ENCODE measurements at places on chromosomes 1 and 21.

GRCh38 chr1:181485287-181486097, 2.2 kb downstream of the CACNA1E start:
- no peak for DNase-seq

GRCh38 chr1:178374016-178374415, 122.7 kb downstream of the CLEC20A start:
- no peak for DNase-seq

GRCh38 chr1:44114098-44114497, 4.5 kb upstream of the KLF17 start:
- DNase-seq = no peak

DNA sequence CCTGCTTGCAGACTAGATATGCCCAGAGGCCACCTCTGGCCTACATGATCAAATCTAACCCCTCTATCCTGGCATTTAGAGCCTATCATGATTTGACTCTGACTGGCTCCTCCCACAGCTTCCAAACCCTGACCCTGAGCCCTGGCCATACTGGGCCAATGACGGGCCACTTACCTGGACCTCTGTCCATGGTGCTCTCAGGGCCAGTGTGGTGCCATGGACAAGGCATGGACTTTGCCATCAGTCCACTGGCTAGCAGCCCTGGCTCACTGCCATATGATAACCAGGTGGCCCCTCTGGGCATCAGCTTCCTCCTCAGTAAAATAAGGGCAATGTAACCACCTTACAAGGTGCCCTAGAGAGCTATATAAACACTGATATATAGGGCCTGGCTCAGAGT, 713.4 kb downstream of the PTPRU start:
- DNase-seq = no peak

GRCh38 chr1:62732331-62732730, 44.1 kb upstream of the DOCK7 start:
- DNase-seq = no peak

DNA sequence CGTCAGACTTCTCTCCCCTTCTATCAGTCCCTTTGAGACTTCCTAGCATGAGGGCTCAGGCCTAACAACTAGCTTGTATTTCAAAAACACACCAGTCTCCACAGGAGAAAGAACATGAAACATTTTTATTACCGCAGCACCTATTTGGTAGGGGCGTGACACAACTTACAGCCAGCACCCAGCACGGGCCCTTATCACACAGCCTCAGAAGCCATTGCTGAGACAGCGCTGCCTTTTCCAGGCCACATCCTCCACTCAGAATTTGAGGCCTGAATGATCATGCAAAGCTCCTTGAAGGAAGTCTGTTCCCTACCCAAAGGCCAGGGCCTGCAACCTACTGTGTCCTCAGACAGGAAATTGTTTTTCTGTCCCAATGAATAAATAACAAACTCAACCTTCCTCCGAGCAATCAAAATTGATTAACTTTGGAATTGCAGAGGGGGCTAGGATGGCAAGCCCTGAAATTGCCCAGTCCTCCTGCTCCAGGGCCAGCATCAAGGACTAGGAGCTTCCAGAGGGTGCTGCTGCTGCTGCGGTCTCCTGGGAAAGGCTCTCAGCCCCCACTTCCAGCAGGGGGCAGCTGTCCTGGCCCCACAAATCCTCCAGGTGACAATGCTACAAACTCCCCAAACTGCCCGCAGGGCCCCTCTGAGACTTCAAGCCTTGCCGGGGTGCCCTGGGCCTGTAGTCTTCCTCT, 94.3 kb upstream of the GALNT2 start:
- no peak for DNase-seq

- DNase-seq = peak; percentile 7
Measured at GRCh38 chr1:19250629-19251304, 557 bp downstream of the EMC1 start.

DNA sequence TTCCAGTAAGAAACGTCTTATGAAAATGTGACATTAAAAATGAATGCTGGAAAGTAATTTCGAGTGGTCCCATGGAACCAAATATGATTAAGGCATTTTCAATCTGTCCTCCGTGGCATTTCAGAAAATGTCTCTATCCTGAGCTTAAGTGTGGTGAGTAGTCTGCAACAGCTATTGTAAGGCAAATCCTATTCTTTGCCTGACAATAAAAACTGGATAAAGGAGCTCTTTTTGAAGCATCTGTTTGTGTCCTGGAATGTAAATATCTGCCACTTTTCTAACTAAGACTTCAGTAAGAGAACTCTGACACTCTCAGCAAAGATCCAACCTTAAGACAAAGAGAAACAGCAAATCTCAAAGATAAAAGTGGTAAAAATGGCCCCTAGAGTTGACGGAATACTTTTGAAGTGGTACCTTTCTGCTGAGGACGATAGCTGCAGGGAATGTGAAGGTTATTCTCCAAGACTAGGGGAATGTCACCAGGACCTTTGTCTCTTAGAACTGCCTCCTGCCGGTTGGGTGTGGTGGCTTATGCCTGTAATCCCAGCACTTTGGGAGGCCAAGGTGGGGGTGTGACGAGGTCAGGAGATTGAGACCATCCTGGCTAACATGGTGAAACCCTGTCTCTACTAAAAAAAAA, 486.7 kb upstream of the ZP4 start:
- DNase-seq = no peak

DNA sequence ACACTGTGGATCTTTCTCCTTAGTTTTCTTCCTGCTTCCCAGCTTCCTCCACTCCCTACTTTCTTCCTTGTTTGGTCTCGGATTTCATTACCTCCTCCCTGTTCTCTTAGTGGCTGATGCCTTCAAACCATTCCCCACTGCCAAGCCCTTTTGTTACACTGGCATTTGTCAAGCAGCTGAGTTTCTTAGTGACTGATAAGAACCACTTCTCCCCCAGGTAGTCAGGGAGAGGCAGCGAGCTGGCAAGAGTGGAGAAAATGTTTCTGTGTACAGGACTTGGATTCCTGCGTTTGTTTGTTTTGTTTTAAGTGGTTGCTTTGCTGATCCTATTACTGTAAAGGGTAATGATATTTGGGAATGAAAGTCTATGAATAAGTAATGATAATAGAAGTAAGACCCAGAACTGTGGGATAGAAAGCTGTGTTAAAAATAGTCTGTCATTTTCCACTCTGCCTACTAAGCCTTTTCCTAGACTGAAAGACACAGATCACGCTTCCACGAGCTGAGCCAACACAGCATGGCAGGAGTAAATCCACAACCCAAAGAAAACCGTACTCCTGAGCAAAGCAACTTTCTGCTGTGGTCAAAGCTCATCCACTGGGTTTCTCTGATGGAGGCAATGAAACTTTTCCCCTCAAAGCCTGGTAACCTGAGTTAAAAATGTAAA, 10.1 kb upstream of the SERTAD4 start:
- DNase-seq = peak; percentile 35

- DNase-seq = peak; percentile 71
Measured at GRCh38 chr1:185670187-185670627, 64.0 kb upstream of the HMCN1 start.

- DNase-seq = peak; percentile 76
Measured at GRCh38 chr21:39314143-39315027, 953 bp upstream of the BRWD1 start.

GRCh38 chr1:239817801-239818200, 273.9 kb upstream of the FMN2 start:
- no peak for DNase-seq

DNA sequence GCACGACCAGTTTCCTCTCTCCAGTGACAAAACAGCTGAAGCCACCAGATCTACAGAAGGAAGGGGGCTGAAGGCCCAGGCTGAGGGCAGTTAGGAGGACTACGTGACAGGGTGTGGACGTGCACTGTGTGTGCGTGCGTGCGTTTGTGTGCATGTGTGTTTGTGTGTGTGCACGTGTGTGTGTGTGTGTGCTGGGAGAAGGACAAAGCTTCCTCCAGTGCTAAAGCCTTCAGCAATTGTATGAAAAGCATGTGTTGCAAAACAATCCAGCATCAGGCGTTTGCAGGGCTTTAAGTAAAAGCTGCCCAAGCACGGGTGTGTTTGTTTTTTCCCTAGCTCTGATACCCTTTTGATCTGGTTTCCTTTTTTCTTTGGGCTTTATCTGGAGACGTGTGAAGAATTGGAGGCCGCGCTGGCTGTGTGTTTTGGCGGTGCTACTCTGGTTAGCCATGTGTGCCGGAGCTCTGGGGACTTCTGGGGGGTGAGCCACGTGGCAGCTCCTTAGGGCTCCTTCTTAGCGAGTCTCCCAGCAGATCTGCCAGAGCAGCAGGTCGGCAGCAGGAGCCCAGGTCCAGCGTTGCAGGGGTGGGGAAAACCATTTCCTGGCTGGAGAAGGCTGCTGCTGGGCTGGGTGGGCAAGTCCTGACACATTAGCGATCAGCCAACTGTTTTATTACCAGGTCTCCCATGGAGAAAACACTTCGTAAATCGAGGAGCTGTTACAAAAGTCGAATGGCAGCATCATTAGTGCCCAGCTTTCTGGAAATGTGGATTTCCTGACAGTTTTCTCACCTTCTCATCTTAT, 73.4 kb downstream of the UCK2 start:
- no peak for DNase-seq

DNA sequence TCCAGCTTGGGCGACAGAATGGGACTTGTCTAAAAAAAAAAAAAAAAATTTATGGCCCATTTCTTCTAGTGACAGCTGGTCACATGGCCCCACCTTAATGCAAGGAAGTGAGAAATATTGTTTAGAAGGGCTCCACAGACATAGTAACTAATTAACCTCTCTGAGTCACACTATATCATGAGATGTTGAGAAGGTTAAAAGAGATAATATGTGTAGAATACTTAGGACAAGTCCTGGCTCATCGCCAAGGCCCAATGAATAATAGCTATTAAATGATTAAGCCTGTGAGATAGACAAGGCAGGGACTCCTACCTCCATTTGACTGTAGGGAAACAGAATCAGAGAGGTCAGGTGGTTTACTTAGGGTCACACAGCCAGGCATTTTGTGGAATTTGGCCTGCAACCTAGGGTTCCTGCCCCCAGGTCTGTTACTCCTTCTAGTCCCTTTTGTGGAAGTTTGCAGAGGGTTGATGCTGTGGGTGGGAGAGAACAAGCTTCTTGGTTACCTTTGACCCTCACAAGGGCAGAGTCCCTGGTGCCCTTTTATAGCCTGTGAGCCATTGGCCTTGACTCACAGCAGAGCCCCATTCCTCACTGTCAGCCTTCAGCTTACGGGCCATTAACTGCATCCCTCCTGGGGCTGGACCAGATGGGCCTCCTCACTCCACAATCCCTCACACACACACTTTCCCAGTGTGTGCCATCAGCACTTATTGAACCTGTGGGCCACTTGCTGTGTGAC, 48.5 kb downstream of the OPRD1 start:
- DNase-seq = peak; percentile 26

- DNase-seq = peak; percentile 52
Measured at GRCh38 chr1:31663622-31664452, 19.2 kb upstream of the PEF1 start.

DNA sequence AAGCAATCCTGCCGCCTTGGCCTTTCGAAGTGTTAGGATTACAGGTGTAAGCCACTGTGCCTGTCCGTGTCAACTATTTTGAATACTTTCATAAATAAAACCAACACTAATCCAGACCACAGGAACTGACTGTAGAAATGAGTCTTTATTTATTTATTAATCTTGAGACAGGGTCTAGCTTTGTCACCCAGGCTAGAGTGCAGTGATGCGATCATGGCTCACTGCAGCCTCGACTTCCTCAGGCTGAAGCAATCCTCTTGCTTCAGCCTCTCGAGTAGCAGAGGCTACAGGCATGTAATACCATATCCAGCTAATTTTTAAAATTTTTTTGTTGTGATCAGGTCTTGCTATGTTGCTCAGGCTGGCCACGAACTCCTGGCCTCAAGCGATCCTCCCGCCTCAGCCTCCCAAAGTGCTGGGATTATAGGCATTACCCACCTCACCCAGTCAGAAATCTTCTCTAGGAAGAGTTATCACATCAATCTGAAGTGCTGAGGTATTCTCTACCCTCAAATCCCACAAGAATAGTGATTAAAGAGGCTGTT, 21.7 kb upstream of the CPLANE2 start:
- DNase-seq = no peak

DNA sequence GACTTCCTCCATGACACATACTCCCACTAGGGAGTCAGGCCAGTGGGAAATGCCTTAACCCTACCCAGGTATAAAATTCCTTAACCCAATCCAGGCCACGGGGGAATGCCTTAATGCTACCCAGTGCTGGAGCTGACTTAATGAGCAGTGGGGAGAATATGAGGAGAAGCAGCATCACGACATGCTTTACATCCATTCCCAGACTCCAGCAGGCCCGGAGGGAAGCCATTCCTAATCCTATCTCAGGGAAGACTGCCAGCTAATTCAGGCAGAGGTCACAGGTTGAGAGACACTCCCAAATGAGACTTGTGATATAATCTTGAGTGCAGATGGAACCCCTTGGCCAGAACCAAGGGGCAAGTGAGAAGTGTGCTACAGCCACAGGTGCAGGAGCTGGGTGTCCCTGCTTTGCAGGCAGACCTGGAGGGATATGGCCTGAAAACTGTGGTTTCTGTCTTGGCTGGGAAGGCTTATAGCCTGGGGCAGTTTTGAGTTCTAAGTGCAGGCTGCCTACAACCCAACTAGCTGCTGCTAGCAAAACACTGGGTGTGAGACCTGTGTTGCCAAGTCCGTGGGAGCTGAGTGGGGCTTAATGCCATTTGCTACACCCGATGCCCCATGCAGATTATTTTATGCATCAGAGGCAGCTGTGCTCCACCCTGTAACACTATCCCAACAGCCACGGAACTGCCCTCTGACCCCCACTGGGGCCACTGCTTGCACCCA, 45.1 kb upstream of the GUCA2A start:
- DNase-seq = no peak

- DNase-seq = no peak
Measured at GRCh38 chr1:54243022-54243421, 43.1 kb downstream of the MRPL37 start.

- no peak for DNase-seq
Measured at GRCh38 chr1:235324296-235324695, 3.7 kb downstream of the ARID4B start.

GRCh38 chr21:16239659-16240265, 510.0 kb downstream of the USP25 start:
- DNase-seq = no peak

DNA sequence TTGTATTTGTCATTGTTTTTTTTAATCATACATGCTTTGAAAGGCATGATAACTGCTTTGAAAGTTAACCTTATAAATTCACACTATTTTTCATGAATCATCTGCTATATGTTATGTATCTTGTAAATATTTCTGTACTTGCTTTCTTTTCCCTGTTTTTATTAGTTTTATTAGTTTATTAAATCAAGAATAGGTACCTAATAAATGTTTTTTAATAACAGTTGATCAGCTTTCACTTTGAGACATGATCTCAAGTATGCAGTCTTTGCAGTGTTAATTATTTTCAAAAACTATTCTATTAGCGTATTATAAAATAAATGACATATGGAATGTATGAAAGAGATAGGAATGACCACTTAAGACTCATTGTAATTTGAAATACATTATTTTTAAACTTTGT, 110.8 kb upstream of the TENT5C start:
- DNase-seq = no peak

- DNase-seq = no peak
Measured at GRCh38 chr1:112257043-112257835, 138.8 kb upstream of the CTTNBP2NL start.

GRCh38 chr1:46488343-46489168, 1.1 kb upstream of the DMBX1 start:
- DNase-seq = peak; percentile 34

- DNase-seq = no peak
Measured at GRCh38 chr1:105337420-105337819, 1587.7 kb downstream of the AMY1C start.

All from cardiac fibroblast (primary cell).